ENCODE measurements at places on chromosomes 6 and 20.

DNA sequence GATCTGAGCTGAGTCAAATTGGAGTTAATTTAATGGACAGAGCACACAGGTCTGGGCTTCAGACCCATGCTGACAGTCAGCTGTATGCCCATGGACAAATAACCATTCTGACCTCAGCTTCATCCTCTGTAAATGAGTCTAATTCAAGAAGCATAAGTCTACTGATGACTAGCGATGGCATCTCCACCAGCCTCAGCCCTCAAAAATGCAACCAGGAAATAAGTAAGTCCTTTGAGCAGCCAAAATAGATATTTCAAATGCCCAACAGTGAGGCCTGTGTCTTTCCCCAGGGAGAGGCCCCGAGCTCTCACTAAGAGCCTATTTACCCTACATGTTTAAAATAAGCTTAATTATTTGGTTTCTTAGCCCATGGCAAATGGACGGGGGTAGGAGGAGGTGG is 114.2 kb upstream of the MTHFD1L start:
- no peak for DNase-seq

- DNase-seq: no peak
Observed at GRCh38 chr6:159014406-159014805, 14.4 kb upstream of the RSPH3 start.

DNA sequence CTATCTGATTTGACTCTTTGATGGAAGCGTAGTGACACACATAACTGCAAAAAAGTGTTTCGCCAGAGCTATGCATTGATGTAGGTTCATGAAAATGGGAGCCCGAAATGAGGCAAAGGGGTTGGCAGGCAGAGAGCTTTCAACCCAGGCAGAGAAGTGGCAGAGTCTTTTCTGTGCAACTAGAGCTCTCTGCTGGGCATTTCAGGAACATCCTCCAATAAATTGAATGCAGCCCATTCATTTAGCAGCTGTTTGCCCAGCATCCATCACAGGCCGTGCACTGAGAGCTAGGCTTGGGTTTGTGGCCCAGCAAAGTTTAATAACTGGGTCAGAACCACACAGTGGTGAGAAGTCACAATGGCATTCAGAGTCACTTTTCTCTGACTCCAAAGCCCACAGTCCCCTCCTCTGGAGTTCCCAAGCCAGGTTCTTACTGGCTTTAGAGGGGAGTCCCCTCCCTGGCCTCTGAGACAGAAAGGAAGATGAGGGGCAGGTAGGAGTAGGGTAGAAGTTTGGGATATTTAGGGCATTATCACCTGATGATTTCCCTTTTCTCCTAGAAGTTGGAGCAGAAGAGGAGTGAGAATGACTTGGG is 31.8 kb upstream of the ELMO2 start:
- DNase-seq: no peak

GRCh38 chr20:57724610-57725405 is 15.0 kb upstream of the PMEPA1 start:
- DNase-seq: no peak

GRCh38 chr6:15441215-15441868 is 195.5 kb downstream of the JARID2 start:
- DNase-seq: peak; percentile 52

DNA sequence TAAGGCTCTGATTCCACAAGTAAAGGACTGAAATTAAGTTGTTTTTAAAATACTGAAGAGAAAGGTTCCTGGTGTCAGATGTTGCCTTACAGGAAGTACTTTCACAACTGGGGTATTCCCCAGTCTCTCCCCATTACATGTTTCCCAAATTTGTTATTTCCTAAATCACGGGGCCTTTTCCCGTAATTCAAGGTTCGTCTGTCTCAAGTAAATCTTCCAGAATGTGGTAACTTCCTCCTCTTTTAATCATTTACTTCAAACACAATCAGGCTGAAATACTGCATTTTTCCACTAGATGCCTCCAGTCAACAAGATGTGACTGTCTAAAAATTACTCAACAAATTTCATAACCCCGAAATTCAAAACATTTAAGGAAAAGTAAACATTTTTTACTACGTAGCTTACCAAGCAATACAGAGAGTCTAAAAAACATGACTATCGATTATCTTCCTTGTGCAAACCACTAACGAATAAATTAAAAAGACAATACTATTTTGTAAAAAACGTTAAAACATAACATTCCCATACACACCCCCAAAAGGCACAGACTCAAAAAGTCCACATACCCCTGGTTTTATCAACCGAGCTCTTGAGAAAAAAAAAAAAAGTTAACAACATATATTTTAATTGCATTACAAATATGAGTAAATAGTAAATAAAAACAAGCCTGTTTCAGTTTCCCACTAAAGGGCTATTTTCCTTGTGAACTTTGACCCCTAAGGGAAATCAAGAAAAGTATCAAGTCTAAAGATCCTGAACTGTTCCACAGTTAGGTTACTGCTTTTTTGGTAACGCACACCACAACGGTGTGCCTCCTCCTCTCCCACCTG is 1.7 kb downstream of the SOD2 start:
- no peak for DNase-seq

- peak; percentile 52 for DNase-seq
Observed at GRCh38 chr6:148451690-148452089, 109.1 kb downstream of the SASH1 start.

GRCh38 chr6:80183019-80183795 is 76.7 kb downstream of the BCKDHB start:
- DNase-seq: no peak

GRCh38 chr20:49867453-49868215 is 47.7 kb downstream of the SPATA2 start:
- DNase-seq: no peak

DNA sequence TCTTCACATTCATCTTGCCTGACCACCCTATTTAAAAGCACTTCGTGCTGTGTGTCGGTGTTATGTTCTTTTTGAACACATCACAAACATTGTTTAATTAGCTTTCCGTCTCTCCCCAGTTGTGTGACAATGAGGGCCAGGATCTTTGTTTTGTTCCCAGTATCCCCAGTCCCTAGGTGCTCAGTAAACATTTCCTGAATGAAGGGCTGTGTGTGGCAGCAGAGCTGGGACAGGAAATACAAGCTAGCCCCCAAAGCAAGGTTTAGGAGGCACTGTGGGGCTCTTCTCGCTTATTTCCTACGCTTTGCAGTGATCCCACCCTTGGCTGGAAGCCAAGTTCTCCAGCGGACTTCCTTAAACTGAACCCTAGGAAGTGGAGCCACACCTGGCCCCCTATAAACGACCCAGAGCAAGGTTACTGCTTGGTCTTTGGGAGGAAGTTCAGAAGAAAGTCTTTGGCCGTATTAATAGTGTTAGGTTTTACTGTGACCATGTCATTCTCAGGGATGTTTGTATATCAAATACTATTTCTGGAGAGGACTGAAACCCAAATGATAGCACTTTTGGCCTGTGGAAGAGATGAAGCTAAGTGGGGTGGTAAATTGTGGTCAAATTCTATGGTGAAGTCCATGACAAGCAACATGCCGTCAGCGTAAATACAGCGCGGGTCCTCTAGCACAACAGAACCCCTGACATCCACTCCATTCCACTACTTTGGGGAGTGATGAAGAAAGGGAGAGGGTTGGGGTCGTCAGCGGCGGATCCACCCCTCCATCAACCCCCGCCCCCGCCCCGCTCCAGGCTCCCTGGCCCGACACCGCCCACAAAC is 570 bp upstream of the FANCE start:
- no peak for DNase-seq

DNA sequence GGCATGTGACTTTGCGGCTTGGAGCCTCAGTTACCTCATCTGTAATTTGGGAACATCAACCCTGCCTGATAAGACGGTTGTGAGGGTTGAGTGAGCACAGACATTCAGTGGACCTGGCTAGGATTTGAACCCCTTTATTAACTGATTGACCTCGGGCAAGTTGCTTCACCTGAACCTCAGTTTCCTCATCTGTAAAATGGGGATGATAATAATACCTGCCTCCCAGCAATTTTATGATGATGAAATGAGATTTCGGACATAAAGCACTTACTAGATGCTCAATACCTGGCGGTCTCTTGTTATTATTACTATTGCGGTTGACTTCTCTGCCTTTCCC is 51.5 kb downstream of the CEBPB start:
- no peak for DNase-seq

DNA sequence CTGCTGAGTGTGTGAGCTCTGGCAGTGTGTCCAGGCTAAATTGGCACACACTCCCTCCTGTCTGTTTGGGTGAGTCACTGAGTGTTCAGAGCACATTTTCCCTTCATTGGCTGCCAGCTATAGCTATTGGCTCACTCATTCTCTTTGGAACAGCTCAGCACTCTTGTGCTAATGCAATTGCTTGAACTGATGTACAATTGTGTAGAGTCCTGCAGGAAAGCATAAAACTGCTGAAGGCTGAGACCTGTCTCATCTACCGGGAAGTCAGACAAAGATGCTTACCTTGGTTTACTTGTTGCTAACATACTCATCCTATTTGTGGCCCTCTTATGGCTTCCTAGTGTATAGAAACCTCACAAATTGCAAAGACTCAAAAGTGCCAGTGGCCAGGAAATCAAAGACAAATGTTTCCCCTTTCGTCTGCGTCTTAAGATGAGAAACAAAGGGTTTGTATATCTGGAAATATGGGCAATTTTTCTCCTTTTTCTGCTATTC is 351.0 kb downstream of the BCKDHB start:
- DNase-seq: peak; percentile 90

GRCh38 chr6:42978487-42978838 is 518 bp downstream of the PEX6 start:
- no peak for DNase-seq

GRCh38 chr20:49610691-49611538 is 43.0 kb upstream of the PTGIS start:
- peak; percentile 73 for DNase-seq

DNA sequence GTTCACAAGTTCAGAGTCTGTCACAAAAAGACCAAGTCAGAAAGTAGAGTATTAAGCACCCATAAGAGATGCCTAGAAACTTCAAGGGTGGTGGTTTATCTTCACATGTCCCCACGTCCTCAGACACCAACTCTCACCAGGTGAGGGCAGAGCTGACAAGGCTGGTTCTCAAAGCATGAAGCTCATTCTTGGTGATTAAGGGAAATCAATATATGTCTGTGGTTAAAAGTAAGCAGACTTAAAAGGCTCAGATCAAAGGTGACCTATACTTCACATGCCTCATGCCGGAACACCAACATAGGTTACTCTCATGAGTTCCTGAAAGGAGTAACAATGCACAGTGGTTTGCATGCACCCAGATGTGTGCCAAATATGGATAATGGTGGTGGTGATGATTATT is 27.0 kb downstream of the IL17A start:
- no peak for DNase-seq

GRCh38 chr20:41175727-41176330 is 38.5 kb downstream of the PLCG1 start:
- DNase-seq: no peak

- no peak for DNase-seq
Observed at GRCh38 chr6:20827798-20828197, 293.5 kb downstream of the CDKAL1 start.

DNA sequence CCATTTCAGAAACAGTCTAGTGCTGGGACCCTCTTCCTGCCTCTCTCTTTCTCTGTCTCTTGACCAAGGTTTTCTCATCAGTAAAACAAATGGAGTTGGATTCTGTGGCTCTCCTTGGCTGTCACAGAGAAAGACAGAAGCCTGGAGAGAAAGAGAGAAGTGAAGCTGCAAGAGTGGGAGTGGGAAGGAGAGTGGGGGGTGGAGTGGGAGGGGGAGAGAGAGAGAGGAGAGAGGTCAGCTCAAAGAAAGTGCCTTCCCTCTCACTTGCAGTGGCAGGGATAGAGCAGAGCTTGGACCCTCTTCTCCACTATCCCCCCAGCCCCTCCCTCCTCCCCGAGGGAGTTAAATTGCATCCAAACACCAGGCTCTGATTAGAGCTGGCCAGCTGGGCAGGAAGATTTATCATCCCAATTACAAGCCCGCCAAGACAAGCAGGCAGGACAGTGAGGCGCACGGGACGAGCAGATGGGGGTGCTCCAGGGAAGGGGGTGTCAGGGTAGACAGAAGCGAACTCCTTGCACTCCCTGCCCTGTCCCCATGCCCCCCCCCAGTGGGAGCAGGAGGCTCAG is 74.3 kb downstream of the CD40 start:
- no peak for DNase-seq

GRCh38 chr6:76774781-76775384 is 688.4 kb downstream of the HTR1B start:
- no peak for DNase-seq

DNA sequence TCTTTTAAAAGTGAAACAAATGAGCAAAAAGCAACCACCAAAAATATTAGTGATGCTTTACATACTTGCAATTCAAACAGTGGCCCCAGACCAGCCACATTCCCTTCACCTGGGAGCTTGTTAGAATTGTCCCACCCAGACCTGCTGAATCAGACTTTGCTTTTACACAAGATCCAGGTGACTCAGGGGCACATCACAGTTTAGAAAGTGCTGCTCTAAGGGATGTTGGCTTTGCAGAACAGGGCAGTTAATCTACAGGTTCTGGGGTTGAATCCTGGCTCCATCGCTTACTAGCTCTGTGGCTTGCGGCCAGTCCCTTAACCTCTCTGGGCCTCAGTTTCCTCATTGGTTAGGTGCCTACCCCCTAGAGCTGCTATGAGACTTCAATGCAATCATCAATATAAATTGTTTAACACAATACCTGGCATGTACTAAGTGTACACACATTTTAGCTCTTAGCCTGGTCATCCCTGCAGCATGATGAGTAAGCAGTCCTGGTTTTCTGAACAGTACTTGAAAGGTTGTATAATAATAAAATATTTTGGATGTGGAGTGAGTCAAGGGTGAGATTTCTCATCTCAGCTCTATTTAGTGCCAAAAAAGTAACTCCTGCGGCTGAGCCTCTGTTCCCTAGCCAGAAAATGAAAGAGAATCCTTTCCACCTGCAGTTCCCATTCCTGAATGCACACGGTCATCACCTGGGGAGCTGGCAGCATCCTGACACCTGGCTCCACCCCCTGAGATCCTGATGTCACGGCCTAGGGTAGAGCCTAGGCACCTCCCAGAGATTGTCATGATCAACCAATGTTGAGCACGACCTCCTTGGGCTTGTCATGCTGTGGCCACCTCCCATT is 162.7 kb downstream of the ANKRD60 start:
- no peak for DNase-seq

- no peak for DNase-seq
Observed at GRCh38 chr6:16619777-16620176, 141.5 kb downstream of the ATXN1 start.

DNA sequence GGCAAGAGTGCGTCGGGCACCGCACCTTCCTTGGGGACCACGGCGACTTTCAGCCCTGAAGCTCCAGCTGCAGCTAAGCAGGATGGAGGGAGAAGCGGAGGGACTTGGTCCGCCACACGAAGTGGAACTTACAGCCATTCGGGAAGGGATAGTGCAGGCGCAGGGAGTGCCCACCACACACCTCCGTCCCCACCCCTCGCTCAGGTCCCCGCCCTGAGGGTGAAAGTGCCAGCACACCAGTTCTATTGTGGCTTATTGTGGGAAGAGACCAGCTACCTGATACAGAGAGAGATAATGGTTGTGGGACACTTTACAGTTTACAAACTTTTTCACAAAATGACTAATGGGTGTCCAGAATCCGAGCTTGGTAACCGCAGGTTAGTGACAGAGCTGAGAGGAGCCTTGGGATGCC is 76.1 kb downstream of the IRF4 start:
- DNase-seq: no peak

Data from left hindlimb (tissue), 1 donor.